GM06990 (cell line): ENCODE measurements at places on chromosomes 6 and 20.

- no peak for DNase-seq
Observed at GRCh38 chr6:91392951-91393350, 806.1 kb upstream of the MAP3K7 start.

DNA sequence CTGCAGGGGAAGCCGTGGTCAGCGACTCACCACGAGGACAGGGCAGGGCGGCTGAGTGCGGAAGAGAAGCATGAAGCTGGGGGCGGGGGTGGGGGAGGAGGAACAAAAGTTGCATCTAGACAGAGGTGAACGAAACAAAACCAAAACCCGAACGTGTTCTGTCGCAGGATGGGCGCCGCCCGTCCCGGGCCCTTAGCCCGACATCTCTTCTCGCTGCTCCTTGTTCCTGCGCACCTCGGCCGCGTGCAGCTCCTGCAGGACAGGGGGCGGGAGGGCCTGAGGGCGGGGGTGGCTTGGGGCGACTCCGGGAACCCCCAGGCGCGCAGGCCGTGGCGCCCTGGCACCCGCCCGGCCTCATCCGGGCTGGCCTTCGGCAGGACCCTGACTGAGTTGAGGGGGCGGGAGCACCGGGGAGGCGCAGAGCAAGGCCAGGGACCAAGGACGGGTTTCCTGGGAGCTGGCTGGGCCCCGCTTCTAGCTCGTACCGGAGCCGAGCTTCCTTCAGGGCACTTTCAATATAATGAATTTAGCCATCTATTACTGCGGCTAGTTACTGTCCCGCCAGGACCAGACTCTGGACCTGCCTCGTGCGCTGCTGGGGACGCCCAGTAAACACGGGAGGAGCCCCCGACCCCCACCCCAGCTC is 12.0 kb downstream of the STMN3 start:
- peak; percentile 74 for DNase-seq

DNA sequence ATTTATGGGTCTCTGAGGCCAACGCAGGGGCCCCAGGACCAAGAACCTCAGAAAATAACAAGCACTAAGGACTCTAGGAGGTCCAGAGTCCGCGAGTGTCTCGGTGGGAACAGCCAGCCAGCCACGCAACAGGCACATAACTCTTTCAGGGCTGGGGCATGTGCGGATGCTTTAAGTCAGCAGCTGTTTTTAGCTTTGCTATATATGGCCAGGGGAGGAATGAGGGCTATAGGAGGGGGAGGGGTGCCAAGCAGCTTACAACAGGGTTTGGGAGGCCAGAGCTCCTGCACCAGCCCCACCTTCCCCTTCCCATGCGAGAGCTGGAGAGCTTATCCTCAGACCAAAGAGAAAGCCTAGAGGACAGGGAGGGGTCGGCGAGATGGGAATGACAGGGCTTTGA is 6.2 kb downstream of the JPH2 start:
- no peak for DNase-seq

GRCh38 chr20:36629719-36630681 is 16.0 kb downstream of the SLA2 start:
- DNase-seq = peak; percentile 32

- no peak for DNase-seq
Observed at GRCh38 chr6:127533011-127533410, 13.9 kb upstream of the MTCL3 start.

DNA sequence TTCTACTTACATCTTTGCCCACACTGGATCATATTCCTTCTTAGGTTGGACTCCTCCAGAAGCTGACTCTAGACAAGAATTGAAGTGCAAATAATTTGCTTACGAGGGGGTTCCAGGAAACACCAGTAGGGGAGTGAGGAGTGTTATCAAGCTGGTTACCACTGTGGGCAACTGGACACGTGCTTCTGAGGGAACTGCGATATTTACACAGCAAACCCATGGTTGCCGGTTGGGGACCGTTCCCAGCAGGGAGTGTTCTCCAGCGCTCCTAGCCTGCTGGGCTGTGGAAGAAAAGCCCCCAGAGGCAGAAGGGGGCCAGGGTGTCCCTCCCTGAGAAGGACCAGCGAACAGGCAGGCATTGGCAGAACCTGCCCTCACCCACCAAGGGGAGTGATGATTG is 21.7 kb downstream of the MDFI start:
- DNase-seq = no peak

- DNase-seq = no peak
Observed at GRCh38 chr6:37338745-37339255, 15.0 kb upstream of the RNF8 start.

DNA sequence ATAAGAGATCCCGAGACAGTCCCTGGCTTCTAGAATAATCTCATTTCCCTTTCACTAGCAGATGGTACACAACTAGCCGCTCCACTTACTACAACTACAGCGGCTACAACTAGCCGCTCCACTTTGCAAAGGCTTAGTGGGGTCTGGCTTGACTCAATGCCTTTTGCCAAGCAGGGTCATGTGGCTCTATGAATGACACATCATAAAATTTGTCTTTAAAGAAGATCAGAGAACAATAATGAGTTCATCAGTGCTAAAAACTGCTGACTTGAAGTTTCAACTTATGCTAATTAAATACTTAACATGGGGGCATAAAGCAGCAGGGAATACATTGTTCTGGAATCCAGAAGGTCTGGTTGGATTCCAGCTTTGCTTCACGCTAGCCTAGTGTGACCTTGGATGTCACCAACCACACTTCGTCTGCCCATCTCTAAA is 2.0 kb upstream of the MICAL1 start:
- no peak for DNase-seq

- DNase-seq = peak; percentile 81
Observed at GRCh38 chr20:50115591-50116367, 2.8 kb upstream of the UBE2V1 start.

- DNase-seq = no peak
Observed at GRCh38 chr6:129473546-129473945, 236.4 kb downstream of the ARHGAP18 start.

- DNase-seq = no peak
Observed at GRCh38 chr6:135861189-135861588, 9.7 kb downstream of the PDE7B start.

DNA sequence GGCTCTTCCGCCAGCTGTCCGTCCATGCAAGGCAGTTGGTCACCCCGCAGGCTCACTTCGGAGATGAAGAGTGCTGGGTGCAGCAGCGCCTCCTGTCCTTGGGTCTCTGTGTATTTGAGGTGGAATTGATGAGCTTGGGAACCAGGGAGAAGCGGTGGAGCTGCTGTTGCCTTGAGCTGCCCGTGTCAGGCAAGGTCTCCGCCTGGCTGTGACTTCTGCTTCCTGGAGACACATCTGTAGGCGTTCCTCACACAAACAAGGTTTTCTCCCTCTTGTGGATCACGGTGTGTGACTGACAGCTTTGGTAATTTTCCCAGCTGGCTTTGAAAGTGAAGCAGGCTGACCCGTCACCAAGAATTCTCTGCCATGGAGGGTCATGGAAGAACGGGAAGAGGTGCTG is 2.5 kb upstream of the SLC17A9 start:
- no peak for DNase-seq
